T-helper 1 cell (primary cell): ENCODE measurements at places on chromosomes 7 and 10.

GRCh38 chr10:27743877-27744801, 1.5 kb downstream of the MKX start:
- no peak for DNase-seq

DNA sequence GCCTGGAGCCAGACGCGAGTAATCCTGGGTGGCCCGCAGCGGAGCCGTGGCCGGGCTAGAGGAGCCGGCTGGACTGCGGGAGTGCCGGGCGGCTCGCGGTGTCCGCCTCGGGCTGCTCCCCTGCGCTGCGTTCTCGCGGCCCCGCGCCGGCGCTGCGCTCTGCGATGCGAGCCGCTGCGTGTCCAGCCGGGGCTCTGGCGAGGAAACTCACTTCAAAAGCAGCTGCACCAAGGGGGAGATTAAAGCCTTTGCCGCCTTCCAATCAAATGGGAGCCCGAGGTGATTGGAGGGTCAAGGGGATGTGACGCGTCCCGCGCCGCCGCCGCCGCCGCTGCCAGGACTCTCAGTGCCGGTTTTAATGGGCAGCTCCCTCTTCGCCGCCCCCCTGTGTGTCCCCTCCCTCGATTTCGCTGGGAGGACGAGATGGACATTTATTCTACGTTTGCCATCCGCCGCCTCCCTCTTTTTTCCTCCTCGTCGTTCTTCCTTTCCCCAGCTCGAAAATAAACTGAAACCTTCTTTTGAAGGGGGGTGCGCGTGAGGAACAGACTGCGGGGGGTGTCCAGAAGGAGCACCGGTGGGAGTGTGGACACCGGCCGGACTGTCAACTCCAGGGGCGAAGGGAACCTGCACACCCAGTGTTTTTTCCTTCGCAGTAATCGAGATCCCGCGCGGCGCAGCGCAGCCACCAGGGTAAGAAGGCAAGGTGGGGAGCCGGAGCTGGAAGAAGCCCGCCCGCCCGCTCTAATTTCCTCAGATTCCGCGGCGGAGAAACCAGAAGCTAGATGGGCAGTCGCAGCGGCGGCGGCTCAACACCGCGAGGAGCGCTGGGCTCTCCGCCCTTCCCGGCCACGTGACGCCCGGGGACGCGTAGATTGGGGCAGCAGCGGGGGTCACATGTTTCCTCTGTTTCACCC, at the start of gene ZNF503:
Gene ZNF503, minus strand, starts transcription at position 196 of the 917 bp plus-strand sequence. CDS start 345 bp downstream, outside the sequence.
- DNase-seq: no peak

- no peak for DNase-seq
Measured at GRCh38 chr10:116007256-116007891, 265.6 kb downstream of the GFRA1 start.

GRCh38 chr7:115289971-115290370, 368.1 kb downstream of the MDFIC start:
- DNase-seq: no peak

DNA sequence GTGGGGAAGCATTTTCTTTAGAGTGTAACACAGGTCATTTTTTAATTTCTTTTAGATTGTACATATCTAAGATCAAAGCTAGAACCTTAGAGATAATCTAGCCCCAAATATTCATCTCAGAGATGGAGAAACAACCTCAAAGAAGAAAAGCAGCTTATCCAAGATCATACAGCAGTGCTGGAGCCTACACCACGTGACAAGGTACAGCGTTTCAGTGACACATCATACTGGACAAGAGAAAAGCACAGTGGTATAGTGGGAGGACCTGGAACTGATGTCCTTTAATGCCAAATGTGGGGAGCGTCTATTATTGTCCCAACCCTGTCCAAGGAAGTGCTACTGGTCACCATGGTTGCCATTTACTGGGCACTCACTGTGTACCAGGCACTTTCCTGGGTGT, 445.8 kb downstream of the RPS24 start:
- DNase-seq: no peak

- no peak for DNase-seq
Measured at GRCh38 chr7:132575419-132575981, 770 bp downstream of the PLXNA4 start.

GRCh38 chr10:71237843-71238623, 25.7 kb downstream of the UNC5B start:
- DNase-seq: no peak

DNA sequence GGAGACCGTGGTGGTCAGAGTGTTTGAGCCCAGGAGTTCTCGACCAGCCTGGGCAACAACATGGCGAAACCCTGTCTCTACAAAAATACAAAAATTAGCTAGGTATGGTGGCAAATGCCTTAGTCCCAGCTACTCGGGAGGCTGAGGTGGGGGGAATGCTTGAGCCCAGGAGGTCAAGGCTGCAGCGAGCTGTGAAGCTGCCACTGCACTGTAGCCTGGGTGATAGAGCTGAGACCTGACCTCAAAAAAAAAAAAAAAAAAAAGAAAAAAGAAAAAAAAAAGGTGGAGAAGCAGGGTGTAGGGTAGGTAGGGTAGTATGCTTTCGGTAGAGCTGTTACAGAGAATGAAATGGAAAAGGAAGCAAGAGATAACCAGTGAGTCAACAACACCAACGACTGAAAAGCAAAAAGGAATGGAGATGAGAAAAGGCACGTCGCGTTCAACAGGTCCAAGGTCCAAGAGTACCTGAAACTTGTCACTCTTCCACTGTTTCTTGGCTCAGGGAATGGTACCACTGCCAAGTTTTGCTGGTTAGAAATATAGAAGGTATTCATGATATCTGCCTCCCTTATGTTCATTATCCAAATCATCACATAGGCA, 4.3 kb upstream of the RSBN1L start:
- no peak for DNase-seq

DNA sequence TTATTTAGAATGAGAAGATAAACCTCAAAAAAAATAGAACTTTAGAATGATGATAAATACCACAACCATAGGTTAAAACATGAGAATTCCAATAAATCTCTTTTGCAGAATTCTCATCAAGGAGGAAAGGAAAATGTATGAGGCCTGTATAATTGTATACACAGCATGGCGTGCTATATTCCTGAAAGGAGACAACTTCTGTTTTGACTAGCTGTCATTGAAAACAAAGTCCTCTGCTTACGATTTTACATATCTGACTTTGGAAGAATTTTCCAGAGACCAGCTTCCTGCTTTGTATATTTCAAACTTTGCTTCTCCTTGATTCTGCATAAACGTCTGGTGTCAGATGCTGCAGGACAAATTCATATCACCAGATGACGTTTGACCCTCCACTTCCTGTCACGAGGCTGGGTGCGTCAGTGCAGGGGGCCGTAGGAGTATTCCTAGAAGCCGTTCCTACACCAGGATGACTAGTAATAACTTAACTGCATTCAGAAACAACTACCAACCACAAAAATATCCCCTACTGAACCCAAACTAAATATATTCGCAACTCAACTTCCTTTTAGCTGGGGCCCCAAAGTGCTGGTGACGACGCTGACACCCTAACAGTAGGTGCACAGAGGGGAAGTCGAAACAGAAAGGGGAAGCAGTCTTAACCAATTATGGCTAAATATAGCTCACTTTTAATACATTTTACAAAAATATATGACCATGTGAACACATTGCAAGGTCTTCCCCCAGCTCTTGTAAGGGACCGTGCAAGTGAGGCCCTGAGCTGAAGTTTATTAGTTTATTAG, 178.6 kb upstream of the INHBA start:
- DNase-seq: peak; percentile 88

DNA sequence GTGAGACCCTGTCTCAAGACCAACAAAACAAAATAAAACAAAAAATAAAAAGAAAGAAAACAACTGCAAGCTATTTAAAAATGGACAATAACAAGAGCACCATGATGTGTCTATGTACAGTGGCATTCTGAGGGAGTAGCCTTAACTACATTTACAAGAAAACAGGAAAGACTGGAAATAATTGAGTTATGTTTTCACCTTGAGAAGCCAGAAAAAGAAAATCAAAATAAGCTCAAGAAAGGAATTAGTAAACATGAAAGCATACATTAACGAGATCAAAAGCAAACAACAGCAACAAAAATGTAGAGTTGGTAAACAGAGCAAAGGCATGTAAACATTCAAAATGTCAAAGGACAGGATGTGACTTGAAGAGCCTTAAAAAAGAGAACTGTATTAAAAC, 36.7 kb downstream of the TEX36 start:
- DNase-seq: no peak

DNA sequence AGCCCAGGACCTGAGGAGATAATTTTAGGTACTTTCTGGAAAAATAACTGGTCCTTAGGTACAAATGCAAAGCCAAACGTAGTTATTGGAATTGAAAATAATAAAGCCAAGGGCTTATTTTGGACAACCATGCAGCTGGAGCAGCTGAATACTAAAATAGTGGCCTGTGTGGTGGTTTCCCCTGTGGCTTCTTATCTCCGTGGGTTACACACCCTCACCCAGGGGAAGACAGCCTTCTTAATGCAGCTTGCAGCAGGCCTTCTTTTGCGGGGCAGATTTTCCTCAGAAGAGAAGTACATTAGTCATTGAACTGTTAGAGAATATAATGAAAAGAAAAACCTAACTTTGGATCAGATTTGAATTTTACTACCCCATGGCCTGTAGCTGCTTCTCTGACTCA, 133.5 kb downstream of the ST7 start:
- DNase-seq: no peak

DNA sequence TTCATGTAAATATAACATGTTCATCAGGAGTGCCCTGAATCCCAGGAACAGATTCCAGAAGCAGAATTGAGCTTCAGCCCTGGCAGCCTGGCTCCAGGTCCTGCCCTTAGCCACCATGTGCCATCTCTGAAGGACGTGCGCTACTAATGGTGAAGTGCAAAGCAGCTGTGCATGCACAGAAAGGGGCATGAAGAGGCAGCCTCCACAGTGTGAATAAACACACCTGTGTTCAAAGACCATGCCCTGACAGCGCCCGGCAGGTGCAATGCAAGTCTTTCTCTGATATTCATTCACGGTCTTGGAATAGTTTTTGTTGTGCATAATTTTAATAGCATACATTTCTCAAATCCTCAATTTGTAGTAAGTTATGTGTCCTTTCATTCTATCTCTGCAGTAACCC, 250.4 kb upstream of the TCERG1L start:
- DNase-seq: no peak

GRCh38 chr7:124791426-124791825, 25.8 kb upstream of the GPR37 start:
- no peak for DNase-seq

DNA sequence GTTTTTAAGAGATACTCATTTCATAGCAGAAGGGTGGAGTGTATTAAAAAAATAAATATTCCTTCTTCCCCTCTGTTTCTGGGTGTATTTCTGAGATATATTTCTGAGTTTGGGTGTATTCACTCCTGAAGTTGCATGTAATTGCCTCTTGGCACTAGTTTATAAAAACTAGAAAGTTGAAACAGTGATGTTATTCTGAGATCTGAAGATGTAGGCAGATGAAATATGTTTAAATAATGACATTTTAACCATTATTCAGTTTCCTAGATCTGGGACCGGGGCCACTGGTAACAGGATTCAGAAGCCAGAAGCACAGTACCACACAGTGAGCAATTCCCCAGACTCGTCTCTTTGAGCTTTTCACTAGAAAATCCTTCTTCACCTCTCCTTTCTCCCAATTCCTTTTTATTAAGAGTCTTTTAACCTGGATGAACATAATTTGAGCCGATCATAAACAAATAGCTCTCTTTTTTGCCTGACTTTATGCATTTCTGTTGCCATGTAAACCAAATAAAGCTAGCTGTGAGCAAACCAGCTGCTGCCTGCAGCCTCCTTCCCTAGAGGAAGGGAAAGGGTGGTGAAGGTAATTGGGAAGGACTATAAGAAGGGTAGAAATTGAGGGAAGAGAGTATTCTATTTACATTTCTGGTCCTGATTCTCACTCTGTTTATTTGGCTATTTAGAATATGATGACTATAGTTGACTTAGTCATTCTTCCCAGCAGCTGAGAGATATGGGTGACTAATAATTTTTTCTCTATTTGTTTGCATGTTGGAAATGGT, 101.8 kb upstream of the STRIP2 start:
- no peak for DNase-seq

GRCh38 chr7:36001546-36001945, 151.5 kb upstream of the EEPD1 start:
- DNase-seq: no peak

- no peak for DNase-seq
Measured at GRCh38 chr10:129965959-129966358, 1.9 kb upstream of the EBF3 start.

DNA sequence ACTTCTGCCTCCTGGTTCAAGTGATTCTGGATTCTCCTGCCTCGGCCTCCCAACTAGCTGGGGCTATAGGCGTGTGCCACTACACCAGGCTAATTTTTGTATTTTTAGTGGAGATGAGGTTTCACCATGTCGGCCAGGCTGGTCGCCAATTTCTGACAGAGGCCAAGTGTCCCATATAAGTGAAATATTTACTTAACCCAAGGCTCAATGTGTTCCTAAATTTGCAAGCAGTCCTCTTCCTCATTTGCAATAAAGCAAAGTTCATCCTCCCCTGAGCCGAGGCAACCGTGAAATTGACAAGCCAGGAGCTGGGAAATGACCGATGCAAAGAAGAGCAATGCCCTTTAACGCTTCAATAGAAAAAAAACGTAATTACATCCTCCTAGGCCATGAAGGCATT, 347.7 kb downstream of the FRMD4A start:
- no peak for DNase-seq

- no peak for DNase-seq
Measured at GRCh38 chr10:3689871-3690510, 95.0 kb downstream of the KLF6 start.

DNA sequence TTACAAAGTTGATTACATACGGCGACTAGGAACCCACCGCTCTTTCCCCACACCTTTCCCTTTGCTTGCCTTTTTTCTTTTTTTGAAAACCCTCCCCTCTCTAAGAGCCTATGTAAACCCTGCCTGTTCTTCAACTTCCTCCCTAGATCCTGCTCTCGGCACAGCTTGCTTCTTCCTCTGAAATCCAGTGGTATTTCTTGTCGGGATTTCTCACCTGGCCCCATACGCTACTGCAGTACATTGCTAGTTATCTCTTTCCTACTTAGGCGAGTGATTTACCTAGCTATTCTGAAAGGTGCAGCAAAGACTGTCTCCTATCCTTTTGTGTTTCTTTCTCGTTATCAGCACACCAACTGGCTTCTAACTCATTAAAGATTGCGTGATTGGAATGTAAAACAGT, 371.1 kb downstream of the PRPF18 start:
- DNase-seq: no peak

DNA sequence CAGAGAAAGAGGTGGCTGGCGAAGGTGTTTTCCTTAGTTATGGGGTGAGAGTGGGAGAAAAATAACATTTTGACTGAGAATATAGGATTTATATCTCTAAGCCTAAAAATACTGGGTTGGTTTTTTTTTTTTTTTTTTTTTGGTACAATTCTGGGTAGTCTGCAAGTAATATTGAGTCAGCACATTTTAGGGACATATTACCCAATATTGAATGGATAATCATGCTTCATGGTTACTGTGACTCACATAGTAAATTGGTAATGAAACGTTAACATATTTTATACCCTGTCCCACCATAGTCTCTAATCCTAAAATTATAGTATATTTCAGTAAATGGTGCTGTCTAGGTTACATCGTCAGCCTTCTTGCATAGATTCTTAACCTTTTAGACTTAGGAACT, 91.4 kb downstream of the TPST1 start:
- DNase-seq: no peak

GRCh38 chr10:127886371-127887051, 6.2 kb downstream of the CLRN3 start:
- DNase-seq: no peak

- DNase-seq: no peak
Measured at GRCh38 chr10:63120554-63120953, 12.6 kb upstream of the NRBF2 start.
